ENCODE measurements at places on chromosomes 6 and 20.

GRCh38 chr6:112178846-112179245, 75.5 kb downstream of the LAMA4 start:
- DNase-seq: no peak

- no peak for DNase-seq
Measured at GRCh38 chr20:39985271-39985827, 703.7 kb downstream of the MAFB start.

DNA sequence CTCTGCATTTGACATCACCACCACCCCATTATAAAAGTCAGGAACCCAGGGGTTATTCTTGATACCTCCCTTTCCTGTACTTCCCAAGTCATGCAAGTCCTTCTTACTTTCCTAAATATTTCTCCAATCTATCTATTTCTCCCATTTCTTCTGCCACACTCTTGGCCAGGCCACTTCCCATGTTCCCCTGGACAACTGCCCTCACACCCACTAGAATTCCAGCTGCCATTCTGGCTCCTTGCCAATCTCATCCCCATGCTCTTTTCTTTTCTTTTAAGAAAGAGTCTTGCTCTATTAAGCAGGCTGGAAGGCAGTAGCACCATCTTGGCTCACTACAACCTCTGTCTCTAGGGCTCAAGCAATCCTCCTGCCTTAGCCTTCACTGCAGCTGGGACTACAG, 15.2 kb downstream of the DEFB132 start:
- no peak for DNase-seq

GRCh38 chr6:14983599-14984518, 262.0 kb upstream of the JARID2 start:
- DNase-seq: no peak

- DNase-seq: no peak
Measured at GRCh38 chr20:19735446-19735845, 22.6 kb upstream of the RIN2 start.

DNA sequence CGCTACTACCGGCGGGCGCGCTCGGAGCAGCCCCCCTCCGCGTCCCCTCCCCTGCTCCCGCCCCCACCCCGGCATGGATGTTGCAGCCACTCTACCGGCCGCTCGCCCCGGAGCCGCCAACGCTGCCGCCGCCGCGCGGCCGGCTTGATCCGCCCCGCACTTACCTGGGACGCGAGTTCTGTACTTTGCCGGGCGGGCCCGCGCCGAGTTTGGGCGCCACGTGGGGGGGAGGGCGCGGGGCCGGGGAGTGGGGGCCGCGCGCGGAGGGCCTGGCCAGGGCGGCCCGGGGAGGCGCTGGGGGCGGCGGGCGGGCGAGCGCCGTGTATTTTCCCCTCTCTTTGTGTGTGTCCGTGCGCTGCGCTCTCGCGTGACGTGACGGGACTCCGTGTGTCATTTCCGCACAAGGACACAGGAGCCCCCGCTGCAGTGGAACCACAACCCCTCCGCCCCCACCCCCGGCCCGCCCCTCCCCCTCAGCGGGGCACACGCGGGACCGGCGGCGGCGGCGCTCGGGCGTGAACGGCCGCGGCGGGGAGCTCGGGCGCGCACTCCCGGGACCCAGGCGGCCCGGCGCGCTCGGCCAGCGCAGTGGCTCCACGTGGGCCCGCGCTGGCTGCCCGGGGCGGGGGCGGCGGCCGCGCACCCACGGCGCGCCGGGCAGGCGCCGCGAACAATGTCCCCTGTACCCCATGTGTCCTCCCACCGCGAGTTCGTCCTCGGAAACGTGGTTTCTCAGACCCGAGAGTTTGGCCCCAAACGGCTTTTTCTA, at the start of gene BEND3:
Gene BEND3, minus strand, starts transcription at position 590 of the 769 bp plus-strand sequence. CDS start 16,230 bp downstream, outside the sequence.
- no peak for DNase-seq

DNA sequence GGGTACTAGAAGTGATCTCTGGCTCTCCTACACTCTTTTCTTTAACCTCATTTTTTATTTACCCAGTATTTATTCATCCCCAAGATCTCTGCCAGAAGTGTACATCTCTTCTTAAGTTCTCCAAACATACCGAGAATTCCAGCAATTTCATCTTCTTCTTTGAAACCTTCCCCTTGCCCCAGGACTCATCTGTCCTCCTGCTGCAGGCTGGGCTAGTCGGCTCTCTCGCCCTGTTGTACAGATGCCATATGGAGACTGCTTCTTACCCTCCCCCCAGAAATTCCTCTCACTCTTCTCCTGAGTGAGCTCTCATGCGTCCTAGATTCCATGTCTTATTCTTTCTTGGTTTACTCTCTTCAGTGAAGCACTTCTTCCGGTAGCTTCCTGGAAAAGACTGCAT, 21.9 kb upstream of the PNRC1 start:
- no peak for DNase-seq

- no peak for DNase-seq
Measured at GRCh38 chr20:24789877-24790276, 159.2 kb upstream of the CST7 start.

Measured in GF-D8 (cell line).